HS-27A (cell line): ENCODE measurements at places on chromosomes 2 and 18.

DNA sequence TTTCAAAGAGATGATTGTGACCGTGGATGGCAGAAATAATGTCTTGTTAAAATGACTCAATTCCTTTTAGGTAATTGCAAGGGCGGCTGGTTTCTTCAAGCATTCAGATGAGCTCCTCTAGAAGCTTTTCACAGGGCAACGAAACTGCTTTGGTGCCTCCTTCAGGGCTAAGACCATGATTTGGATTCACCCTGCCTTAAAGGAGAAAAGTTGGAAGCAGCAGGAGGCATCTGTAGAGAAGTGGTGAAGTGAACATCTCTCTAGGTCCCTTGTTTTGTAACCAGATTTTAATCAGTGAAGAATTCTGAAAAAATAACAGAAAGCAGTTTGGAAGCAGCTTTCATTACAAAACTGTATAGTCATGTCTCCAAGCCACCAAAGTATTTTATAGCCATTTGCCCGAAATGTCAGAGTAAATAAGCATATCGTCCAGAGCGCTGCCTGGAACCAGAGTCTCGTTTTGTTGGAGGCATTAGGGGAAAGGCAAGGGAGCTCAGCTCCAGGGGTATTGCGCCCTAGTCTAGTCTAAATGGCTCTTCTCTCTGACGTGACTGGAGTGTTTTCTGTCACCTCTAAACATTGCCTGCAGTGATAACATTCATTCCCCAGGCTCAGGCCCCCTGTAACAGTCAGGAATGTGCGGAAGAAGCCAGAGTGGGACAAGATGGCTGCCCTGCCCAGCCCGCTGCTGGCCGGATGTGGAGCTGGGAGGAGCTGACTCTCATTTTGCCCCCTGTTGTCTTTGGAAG, 57.8 kb upstream of the ITGB6 start:
- DNase-seq: no peak

DNA sequence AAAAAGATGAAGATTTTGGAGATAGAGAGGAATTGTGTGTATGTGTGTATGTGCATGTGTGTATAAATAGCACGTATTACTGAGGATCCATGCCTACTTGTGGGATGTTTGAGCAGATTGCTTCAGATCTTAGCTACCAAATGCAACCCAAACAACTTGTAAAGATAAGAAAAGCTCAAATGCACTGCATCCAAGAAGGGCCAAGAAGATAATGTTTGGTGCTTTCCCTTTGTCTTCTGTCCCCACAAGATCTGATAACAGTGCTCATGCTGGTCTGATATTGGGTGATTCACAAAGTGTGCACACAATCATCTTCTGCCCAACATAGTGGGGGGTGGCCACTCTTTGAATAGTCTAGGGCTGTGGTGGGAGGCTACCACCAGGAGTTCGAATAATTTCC, 284.8 kb upstream of the CYRIA start:
- DNase-seq: no peak

- DNase-seq: no peak
Observed at GRCh38 chr18:9869715-9870430, 15.9 kb upstream of the TXNDC2 start.

DNA sequence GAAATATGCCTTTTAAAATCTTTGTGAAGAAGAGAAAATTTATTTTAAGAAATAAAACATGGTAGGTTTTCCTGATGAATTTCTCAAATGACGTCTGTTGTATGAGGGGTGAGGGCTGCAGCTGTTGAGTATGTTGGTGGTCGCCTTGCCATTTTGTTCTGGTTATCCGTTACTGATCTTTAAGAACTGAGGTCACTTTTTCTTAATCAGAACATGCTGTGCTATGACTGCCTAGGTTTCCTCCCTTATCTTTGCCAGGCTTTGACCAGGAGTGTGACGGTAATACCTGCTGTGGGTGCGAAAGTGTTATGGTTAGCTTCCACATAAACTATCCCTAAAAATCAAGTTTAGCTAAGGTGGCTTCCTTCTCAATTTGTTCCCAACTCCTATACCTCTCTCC, 176.9 kb downstream of the DIS3L2 start:
- no peak for DNase-seq

GRCh38 chr2:217928324-217929181, 74.2 kb downstream of the TNS1 start:
- DNase-seq: no peak

- no peak for DNase-seq
Observed at GRCh38 chr2:36859366-36859792, 107.0 kb downstream of the STRN start.

DNA sequence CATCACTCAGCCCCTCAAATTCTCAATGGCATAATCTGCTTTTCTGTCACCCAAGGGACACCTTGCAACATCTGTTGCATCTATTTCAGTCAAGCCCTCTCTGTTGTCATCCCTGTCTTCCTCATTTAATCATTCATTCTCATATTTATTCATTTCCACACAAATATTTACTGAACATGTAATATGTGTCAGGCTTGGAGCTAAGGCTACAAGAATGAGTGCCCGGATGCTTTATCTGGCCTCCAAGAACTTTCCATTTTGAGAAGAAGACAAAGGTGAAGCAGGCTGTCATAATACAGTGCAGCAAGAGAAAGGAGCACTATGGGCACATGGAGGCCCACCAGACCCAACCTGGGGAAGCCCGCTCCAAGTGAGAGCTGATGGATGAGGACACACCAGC, 15.6 kb downstream of the IL18RAP start:
- no peak for DNase-seq

DNA sequence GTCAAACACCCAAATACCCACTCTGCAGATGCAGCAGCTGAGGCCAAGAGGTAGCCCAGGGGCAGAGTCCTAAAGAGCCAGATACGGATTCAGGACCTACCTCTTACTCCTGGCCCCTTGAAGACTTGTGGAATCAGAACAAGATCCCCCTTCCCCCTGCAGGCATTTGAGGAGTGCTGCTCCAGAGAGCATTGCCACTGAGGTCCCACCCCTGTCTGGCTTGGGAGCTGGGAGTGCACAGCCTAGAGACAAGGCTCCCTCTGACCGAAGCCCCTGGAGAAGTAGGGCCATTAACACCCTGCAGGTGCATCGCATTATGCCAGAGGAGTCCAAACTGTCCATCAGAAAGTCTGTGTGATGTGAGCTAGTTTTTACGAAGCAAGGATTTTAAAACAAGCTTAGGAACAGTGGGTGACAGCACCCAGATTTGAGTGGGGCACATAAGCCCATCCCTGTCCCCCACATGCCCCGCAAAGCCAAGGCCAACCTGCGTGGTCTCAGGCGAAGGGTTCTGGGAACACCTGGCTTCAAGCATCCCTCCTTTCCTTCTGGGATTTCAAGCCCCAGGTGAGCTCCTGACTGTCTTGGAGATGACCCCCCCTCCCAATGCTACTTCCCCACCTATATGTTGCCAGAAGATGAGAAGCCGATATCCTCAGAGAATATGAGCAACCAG, 48.4 kb downstream of the MTERF4 start:
- DNase-seq: no peak

- no peak for DNase-seq
Observed at GRCh38 chr18:52615943-52616342, 275.9 kb downstream of the DCC start.

DNA sequence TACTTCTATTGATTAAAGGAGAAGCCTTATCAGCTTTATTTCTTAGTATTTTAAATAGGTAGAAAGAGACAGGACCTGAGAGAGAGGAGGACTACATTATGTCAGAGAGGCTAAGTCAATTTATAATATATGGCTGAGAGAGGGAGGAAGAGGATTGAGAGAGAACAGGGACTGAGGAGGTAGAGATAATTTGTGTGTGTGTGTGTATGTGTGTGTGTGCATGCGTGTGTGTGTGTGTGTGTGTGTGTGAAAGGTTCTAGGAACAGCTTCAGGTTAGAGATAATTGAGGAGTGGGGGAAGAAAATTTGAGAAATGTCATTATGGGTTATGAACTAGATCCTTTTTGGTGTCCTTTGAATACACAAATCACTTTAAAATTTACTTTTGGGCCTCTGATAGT, 15.2 kb downstream of the DOK1 start:
- no peak for DNase-seq

GRCh38 chr2:67802291-67802690, 260.5 kb downstream of the C1D start:
- DNase-seq: no peak

DNA sequence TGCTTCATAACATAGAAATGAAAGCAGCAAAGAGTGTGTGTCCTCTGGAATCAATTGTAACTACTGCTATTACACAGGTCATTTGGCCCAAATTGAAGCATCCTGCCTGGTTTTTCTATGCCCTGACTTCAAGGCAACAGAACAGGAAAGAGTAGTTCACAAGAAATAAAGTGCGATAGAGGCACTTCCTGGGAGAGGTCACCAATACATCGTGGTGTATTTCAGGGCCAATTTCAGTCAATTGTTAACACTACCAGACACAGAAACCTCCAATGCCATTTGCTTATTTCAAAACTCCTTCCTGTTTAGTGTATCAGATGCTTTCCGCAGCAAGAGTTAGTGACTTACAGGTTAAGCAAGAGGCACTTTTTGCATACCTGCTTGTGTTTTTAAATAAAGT, 292.1 kb downstream of the ETAA1 start:
- DNase-seq: no peak

DNA sequence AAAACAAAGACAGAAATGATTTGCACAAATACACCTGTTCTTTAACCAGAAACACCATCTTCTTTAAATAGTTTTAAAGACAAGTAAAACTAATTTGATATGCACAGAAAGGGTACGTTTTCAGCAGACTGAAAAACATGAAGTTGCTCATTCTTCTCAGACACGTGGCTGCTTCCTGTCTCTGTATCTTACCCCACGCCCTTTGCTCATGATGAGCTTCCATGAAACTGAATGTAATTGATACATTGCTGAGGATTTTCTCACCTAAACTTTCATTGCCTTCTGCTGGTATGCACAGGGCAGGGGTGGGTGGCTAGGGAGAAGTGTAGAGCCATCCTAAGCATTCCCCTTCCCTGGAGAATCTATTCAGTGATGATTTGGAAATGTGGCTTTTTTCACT, 644.3 kb downstream of the BCL11A start:
- DNase-seq: no peak

- no peak for DNase-seq
Observed at GRCh38 chr2:187451510-187451909, 3.5 kb upstream of the CALCRL start.
